NCI-H2029 treated with DMSO at 0.1 percent for 48 hours (cell line): ENCODE measurements at places on chromosomes 7 and 10.
A peak's percentile ranks its signal among the peaks of the same experiment; 100 is the strongest.

- no peak for DNase-seq
Measured at GRCh38 chr7:610531-611280, 91.1 kb upstream of the PDGFA start.

GRCh38 chr7:43302211-43302711, 189.8 kb downstream of the HECW1 start:
- no peak for DNase-seq

GRCh38 chr10:119284679-119285096, 77.3 kb downstream of the GRK5 start:
- no peak for DNase-seq

DNA sequence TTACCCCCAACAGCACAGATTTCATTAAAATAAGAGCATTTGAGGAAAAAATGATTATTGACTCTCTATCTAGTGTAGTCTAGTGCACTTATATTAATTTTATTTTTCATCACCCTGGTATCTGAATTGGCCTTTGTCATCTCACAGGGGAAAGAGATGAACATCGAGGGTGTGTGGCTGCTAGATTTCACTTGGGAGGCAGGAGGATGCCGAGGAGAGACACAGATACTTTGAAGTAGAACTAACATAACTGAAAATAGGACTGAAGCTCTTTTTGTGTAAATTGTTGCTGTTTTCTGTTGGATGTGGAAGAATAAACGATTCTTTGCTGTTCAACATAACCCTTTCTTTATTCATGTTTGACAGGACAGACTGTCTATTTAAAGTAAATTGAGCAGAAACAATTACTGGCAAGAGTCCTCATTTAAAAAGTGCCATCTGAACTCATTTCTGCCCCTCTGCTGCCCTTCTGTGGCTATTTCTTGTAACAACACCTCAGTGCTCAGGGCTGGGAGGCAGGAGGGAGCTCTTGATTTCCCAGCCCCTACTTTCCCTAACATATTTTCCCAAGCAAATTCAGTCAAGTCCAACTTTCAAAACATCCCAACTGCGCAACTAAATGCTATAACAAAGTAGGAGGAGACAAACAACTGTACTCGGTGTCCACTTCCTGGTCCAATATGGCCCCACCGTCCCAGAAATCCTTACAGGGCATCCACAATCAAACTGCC, 15.6 kb downstream of the LYZL1 start:
- DNase-seq: peak; percentile 4

DNA sequence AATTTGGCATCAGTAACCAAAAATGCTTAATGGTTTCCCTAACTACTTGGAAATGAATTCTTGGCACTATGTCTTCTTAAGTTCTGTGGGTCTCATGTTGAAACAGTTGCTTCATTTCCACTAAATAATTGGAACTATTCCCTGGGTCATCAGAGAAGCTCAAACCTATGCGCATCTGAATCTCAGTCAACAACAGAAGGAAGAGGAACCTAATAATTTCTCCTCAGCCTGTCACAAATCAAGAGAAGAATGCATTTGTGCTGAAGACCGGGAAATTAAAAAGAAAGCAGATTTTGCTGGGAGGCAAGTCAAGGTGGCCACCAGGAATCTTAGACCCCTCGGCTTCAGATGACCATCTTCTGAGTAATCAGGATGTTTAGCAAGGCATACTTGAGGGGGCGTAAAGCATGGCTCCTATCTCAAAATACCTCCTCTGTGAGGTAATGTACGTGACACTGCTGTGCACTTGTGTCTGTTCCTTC, 41.4 kb downstream of the TOMM7 start:
- DNase-seq: no peak

DNA sequence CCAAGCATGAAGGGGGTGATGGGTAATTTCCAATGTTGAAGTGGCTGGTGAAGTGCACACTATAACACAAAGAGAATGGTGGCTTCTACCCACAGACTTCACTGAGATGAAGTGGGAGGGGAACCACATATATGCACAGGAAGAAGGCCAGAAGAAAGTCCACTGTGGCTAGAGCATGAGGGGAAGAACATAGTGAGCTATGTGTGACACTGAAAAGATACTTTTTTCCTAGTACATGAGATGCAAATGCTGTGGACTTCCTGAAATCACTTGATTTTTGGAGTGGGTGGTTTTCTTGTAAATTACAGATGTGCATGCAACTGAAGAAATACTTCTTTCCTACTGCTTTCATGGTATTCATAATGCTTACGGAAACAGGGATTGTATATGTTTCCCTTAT, 115.6 kb upstream of the PHYHIPL start:
- DNase-seq: peak; percentile 3

DNA sequence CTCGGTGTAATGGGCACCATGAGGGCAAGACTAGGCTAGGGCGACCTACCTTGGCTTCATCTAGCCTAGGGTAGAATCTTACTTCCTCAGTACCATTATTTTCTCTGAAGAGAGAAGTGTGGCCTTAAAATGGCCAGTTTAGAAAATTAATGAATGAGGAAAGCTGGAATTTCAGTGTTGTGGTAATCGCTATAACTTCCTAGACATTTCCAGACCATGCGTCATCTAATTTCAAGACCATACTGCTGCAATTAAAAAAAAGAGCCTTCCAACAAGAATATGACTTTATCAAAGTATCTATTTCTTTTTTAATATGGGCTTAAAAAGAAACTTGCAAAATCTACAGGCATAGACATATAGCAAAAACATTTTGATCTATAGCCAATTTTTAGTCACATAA, 68.5 kb downstream of the CPVL start:
- no peak for DNase-seq

GRCh38 chr7:69656890-69657289, 58.6 kb downstream of the AUTS2 start:
- DNase-seq: no peak

DNA sequence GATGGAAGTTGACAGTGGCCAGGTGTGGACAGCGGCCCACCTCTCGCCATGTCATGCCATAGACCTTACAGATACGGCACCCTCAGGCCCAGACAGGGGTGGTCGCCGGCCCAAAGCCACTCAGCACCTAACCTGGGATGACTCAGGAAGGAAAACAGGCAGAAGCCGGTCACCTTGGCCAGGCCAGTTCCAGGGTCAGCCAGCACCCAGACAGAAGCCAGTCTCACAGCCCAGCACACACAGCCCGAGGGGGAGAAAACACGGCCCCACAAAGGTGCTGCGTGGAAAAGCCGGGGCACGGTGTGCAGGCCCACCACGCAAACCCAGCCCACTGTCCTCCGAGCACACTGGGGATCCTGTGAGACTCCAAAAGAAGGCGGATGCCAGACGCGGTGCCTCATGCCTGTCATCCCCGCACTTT, 95.2 kb upstream of the DNAAF5 start:
- DNase-seq: no peak

DNA sequence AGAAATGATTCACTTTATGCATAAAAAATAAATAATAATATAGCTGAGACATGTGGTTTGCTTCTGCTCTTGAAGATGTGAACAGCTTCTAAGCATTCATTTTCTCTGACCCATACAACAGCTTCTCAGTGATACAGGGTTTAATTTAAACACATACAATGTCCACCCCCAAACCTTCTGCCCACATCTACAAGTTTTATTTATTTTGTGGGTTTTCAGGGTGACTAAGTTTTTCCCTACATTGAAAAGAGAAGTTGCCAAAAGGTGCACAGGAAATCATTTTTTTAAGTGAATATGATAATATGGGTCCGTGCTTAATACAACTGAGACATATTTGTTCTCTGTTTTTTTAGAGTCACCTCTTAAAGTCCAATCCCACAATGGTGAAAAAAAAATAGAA, 17.2 kb downstream of the INHBA start:
- DNase-seq: no peak

DNA sequence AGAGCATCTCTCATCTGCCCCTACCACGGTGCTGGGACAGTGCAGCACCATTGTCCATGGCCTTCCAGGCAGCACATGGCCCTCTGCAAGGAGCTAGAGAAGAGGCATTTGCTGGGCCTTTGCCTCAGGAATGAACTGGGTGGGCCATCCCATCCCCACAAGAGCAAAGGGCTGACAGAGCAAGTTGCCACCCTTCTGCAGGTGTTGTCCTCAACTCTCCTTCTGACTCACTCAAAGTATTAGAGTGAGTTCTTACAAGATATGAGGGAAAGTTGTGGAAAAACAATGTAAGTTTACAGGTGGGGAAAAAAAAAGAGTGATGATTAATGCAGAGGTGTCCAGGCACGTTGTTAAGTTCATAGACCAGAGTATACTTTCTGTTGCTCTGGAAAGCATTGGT, 261.2 kb downstream of the SKIDA1 start:
- no peak for DNase-seq

DNA sequence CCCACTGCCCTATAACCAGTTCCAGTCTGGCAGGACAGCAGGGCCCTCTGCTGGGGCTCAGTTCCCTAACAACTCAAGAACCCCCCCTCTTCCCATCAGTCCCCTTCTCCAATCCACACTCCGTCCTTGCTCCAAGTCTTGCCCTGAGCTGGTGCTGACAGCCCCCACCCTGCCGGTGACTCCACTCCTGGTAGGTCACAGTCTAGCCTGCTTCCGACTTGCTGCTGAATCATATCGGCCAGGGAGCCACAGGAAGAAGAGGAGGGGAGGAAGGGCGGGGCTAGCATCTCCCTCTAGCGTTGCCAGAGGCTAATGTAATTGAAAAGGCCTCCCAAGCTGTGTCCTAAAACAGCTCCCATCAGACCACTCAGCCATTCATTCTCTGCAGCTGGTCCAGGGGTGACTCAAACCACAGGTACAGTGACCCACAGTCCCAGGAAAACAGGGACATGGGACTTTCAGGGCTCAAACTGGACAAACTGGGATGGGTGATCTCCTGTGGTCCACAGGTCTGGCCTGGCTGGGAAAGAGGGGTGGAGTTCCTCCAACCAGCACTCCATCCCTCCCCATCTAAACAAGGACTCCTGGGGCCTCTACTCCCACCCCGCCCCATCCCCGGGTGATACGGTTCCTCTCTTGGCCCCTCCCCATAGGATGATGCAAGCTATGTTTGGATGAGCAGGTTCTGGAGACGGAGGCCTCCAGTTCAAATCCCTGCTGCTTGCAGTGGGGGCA, 158.8 kb downstream of the SH3PXD2A start:
- DNase-seq: no peak

DNA sequence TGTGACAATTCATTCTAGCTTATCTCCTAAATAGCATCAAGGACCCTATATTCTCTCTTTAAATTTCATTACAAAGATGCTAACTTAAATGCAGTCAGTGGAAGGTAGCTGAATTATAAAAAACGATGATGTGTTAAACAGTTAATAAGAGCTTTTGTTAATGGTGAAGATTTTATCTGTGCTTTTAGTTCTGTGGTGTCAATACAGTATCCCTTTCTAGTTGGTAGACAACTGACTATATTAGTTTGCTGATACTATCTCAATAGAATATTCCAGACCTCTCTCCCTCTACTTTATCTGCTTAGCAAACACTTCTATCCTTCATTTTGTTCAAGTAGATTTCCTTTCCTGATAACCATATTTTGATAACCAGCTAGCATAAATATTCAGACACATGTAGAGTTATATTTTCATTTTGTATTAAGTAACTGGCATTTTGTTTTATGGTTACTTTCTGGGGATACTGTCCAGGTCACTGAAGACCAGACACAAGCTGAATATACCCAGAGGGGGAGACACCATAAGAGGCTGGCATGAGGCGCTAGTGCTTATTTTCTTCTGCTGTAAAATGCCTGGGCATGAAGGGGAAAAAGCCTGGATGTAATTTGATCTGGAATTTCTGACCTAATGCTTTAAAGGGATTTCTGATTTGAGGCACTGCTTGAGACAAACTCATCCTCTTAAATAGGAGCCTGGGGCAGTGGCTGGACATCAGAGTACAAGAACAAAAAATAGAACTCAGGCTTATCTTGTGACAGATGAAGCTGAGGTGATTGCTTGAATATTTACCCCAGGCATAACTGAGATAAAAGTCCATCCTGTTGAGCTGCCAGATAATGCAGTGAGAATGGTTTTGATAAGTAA, 197.5 kb downstream of the MALRD1 start:
- DNase-seq: no peak

- DNase-seq: no peak
Measured at GRCh38 chr7:130896051-130896881, 162.3 kb upstream of the KLF14 start.

GRCh38 chr7:139541600-139542307, 18.3 kb downstream of the CLEC2L start:
- no peak for DNase-seq

GRCh38 chr7:128031901-128032604, 816 bp upstream of the LRRC4 start:
- DNase-seq: peak; percentile 24

- no peak for DNase-seq
Measured at GRCh38 chr7:122709930-122710646, 7.4 kb upstream of the RNF148 start.

GRCh38 chr7:44982535-44982923, 3.7 kb upstream of the MYO1G start:
- DNase-seq: no peak

DNA sequence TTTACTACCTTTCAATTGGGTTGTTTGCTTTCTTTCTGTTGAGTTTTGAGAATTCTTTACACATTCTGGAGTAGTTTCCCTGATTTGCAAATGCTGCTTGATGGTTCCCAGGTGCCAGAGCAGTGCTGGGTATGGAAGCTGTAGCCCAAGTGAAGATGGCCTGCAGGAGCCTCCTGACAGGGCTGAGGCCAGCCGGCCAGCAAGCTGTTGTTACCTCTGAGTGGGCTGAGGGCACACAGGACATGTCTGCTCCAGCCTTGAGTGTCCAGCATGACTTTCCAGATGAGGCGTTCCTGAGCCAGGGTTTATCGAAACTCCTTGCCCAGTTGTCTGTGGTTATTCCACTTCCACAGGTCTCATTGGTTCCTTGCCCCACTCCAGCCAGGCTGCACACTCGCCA, 164.6 kb upstream of the TNS3 start:
- DNase-seq: no peak

GRCh38 chr7:66415659-66416265, 210.6 kb downstream of the TPST1 start:
- DNase-seq: no peak

GRCh38 chr7:130473876-130474275, 18.0 kb upstream of the MEST start:
- DNase-seq: no peak

DNA sequence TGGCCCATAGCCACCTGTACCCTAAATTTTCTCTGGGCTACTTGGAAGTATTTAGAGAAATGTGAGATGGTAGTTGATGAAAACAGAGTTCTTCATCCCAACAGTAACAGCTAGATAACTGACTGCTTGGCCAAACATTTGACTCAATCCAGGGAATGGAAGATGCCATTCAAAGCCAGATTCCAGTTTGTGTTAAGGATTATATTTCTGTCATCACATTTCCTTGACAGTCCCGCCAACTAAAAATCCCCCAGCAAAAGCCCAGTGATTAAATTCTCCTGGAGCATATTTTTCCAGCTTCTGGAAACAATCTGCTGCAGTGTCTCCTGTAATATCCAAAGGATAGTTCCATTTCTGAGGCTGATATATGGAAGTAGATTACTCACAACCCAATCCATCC, 45.4 kb upstream of the PTN start:
- no peak for DNase-seq
